Neuronal stem cell (in vitro differentiated cells): ENCODE measurements at places on chromosomes 12 and 14.

GRCh38 chr14:88470542-88471440 is 84.0 kb downstream of the PTPN21 start:
- DNase-seq = no peak

- DNase-seq = no peak
Measured at GRCh38 chr14:32697114-32697513, 241.6 kb upstream of the NPAS3 start.

- DNase-seq = no peak
Measured at GRCh38 chr14:53151523-53152183, 1.5 kb downstream of the DDHD1 start.

- no peak for DNase-seq
Measured at GRCh38 chr12:67701121-67701520, 52.6 kb downstream of the DYRK2 start.

DNA sequence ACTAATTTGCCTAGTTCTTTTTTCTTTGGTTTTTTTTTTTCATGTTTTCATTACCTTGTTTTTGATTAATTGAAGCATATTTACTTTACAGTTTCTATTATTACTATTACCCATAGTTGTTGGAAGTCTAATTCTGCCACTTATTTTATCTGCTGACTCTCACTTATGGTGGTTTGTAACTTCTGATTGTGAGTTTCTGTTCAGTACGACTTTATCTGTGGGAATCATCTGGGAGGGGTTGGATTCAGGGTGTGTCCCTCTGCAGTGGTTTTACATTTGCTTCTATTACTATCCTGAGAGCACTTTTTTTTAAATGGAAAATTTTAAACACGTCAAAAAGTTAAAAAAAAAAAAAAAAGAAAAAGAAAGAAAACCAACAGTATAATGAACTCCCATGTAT is 26.4 kb upstream of the SOS2 start:
- DNase-seq = no peak
